ENCODE measurements at places on chromosomes 7 and 10. TPM values are rescaled to one million over a fixed set of nuclear protein-coding genes. Genes with fewer than 3 reads are reported as not detected.

- no peak for DNase-seq
Observed at GRCh38 chr7:105613611-105614330, 32.5 kb upstream of the EFCAB10 start.

GRCh38 chr10:34916314-34916713 lies 101.2 kb upstream of the PARD3 start:
- peak; percentile 92 for DNase-seq

GRCh38 chr7:51376420-51377092 lies 59.9 kb upstream of the COBL start:
- DNase-seq: peak; percentile 17

DNA sequence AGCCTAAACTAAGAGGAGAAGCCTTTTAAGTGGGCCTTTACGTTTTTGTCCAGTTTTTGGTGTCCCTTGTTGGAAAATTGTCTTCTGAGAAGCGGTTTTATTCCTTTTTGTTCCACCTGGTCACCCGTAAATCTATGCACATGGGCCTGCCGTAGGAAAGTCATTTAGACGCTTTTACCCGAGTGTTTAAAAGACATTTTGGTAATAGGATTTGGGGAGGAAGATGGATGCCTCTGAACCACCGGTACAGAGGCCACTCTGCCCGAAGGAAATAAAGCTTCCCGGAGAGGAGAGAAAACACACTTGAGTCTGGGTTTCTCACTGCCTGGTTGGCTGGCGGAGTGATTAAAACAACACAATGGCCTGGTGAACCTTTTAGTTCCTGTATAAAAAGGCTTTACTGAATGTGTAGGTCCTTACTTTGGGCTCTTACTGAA lies 760 bp downstream of the THNSL1 start:
- DNase-seq: peak; percentile 40

DNA sequence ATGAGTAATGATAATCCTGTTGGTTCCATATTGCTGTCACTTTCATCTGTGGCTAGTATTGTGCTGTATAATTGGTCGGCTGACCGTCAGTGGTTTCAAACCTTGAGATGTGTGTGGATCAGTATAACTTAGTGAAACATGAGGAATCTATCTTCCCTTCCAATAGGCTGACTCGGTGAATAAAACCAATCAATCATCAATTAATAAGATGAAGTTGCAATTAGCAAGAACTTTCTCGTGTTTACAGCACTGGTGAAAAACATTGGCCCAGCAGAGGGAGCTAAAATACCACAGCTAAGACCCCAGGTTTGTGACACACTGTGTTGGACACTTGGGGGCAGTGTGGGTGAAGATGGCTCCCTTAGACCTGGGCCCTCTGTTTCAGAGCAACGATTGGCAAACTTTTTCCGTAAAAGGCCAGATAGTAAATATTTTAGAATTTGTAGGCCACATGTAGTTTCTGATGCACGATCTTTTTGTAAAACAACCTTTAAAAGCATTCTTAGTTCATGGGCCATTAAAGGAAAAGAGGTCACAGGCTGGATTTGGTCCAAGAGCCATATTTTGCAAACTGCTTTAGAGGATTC lies 47.8 kb downstream of the STRA8 start:
- peak; percentile 92 for DNase-seq

DNA sequence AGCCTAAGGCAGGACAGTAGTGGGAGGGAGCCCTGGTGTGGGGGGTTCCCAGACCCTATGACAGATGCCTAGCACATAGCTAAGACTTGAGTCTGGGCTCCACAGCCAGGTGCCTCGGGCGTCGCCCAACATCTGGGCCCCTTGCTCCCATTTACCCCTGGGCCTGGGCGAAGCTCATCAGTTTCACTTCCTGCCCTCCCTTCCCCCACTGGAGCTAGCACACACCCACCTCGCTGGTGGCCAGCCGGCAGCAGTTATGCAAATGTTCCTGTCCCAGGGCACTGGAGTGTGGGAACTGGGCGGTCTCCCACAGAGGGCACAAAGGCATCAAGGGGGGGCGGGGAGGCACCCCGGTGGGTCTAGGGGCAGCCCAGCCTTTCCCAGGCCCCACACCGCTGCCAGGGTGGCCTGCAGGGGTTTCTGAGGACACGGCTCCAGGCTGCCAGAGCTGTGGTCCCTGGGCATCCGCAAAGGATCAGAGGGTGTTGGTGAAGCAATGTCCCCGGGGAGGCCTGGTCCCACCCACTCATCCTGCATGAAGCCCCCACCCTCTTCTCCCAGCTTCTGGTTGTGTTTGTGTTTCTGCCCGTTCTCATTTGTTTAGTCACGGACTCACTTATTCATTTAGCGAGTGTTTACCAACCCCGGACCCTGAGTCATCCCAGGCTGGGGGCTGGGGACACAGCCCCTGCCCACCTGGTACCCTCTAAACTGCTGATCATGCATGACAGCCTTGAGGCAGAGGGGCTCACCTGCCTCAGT lies 20.4 kb downstream of the SH2B2 start:
- peak; percentile 30 for DNase-seq

GRCh38 chr10:83142074-83142563 lies 997.2 kb upstream of the GHITM start:
- no peak for DNase-seq

DNA sequence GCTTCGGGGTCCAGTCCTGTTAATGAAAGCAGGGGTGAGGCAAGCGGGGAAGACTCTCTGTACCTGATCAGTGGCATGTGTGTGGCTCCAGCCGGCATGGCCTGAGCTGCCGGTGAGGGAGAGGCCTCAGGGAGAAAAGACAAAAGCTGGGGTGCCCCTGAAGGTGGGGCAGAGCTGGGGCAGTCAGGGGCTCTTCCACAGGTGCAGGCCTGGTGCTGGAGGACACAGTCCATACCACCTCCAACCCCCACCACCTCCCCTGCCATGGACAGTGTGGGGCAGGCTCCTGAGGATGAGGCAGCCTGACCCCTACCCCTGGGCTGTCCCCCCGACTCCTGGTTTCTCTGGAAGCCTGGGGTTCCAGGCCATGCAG lies 129.5 kb downstream of the LHPP start:
- no peak for DNase-seq

DNA sequence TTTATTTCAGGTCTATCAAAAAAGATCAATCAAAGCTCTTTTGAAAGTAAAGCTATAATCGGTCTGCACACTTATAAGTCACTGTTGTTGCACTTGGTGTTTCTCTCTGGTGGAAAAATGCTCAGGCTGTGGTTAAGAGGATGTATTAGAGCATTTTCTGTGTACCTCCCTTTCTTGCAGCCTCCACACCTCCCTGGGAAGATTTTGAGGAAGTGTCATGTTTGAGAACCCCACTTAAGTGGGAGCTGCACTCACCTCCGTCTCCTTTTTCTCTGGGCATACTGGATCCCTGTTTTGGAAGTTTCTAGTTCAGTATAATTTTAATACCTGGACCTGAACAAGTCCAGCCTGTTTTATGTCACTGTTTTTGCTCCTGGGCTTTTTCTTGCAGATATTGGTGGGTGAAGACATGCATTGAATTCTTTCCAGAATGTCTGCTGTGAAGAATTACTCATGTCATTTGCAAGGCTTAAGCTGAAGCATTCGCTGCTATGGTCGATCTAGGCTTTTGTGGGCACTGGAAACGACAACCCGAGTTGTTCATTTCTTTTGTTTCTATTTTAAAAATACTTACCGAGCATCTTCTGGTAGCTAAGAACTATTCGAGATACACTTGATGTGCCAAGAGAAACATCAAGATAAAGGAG lies 36.6 kb downstream of the TCF7L2 start:
- DNase-seq: peak; percentile 70

DNA sequence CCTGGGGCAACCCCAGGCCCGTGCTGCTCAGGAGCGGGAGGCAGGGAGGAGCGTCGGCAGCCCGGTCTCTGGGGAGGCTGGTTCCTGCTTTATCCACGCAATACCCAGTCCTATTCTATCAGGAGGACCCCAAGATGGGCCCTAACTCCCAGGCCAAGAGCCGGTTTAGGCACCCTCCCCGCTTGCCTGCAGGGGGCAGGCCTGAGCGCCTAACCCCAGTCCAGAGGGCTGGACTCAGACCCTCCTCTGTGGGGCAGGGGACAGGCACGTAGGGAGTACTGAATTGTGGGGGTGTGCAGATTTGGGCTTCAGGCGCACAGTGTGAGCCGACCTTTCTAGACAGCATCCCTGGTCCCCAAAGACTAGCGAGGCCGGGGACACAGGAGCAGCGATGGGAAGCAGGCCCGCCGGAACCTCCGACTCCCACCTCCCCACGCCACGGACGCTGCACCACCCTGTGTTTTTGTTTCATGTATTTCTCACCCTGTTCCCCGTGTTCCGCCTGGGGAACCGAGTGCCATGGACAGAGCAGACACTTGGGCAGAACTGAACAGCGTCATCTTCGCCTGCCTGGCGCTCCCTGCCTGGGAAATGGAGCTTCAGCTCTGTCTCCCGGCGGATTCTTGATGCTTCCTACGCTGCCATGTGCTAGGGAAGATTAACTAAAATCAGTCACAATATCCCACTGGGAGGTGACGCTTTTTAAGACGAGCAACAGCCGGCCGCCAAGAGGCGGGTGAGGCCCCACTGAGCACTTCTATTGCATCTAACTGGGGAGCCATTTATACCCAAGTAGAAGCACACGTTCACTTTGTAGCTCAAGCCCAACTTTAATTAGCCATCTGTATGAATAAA lies 5.3 kb downstream of the NUDT1 start:
- DNase-seq: peak; percentile 62

GRCh38 chr10:116272440-116273283 lies at the start of gene GFRA1:
Gene GFRA1 (minus strand): TSS chr10:116273206. CDS start chr10:116272029, 1,177 bp downstream.
- peak; percentile 56 for DNase-seq

GRCh38 chr7:4774658-4775249 lies 669 bp upstream of the AP5Z1 start:
- DNase-seq: peak; percentile 93

DNA sequence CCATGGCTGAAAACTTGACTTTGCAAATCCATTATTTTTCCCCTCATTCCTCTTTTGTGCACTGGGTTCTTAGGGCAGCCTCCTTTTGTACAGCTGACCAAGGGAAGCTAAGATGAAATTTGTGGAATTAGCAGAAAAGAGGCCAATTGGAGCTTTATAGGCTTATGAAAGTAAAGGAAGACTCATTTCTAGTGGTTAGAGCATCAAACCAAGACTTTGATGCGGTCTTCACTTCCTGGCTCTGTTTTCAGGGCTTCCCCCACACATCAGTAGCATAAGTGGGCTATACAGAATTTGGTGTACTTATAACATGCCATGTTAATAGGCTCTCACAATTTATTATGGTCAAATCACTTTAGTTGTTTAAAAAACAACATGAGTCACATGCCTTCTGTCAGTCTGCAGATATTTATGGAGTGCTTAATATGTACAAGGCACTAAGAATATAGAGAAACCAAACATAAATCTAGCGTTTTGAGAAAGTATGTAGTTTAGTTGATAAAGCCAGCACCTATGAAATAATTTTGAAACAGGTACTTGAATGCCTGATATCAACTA lies 5.7 kb downstream of the AUTS2 start:
- DNase-seq: no peak

GRCh38 chr7:43294080-43294630 lies 181.7 kb downstream of the HECW1 start:
- DNase-seq: peak; percentile 87

GRCh38 chr7:110977127-110977737 lies 113.7 kb upstream of the LRRN3 start:
- DNase-seq: no peak

DNA sequence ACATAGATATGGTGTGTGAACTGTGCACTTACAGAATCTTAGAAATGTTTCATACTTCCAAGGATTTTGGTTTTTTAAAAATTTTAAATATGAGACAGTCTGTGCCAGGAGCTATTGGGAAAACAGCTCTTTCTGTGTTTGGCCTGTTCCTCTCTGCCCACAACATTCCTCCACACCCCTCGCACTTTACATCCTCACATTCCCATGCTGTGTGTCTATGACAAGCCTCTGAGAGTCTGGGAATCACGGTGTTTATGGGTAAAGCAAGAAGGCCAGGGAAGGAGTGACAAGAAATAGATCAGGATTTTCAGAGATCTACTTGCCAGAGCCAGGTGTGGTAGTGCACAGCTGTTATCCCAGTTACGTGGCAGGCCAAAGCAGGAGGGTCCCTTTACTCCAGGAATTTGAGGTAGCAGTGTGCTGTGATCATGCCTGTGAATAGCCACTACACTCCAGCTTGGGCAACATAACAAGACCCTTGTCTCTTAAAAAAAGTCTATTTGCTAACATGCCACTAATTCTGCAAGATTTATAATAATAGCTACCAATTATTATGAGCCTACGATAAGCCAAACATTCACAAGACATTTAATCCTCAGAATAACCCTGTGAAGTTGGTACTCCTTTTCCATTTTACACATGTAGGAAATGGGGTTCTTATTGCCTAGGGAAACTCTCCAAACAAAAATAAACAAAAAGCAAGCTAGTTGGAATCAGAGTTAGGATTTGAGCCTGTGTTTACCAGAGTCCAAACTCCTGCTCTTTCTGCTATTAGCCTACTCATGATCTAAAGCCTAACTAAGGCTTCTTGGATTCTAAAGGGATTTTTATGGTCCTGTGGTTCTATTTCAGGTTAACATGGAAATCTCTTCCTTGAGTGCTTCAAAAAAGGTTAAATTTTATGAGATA lies 168.3 kb upstream of the SP8 start:
- DNase-seq: no peak

DNA sequence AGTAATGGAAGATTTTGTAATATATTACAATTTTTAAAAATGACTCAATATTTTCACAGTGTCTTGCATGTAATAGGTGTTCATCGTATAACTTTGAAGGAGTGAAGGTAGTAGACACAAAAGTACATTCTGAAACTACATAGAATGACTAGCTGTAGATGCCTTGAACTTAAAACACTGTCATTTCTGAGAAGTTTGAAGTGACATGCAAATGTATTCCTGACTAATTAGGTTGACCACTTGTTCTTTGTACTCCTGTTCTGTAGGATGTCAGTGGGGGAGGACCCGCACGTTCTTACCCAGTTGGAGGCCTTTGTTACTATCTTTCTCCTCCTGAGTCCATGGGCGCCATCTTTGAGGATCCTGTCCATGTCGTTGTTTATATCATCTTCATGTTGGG lies 31.2 kb downstream of the SEC61A2 start:
- no peak for DNase-seq

Gene MYL7
- total RNA-seq: not detected

Gene DNAJC12
- total RNA-seq: 0.76 TPM

Gene HEPACAM2
- not detected for total RNA-seq

Gene MMD2
- not detected for total RNA-seq

Gene TAS2R41
- not detected for total RNA-seq

Gene RTKN2
- under 0.01 TPM for total RNA-seq

Gene ANKRD30A
- total RNA-seq: not detected

Gene CFAP43
- total RNA-seq: not detected
